ENCODE measurements at places on chromosomes 16 and 17. TPM values are rescaled to one million over a fixed set of nuclear protein-coding genes. Genes with fewer than 3 reads are reported as not detected.

Gene KRT40
- total RNA-seq: not detected

Gene RPL13
- 5,939 TPM for total RNA-seq

Gene TAC4
- total RNA-seq: not detected

Gene MPO
- not detected for total RNA-seq

Gene DNASE1L2
- total RNA-seq: 1.5 TPM

Gene ITGB4
- total RNA-seq: 0.09 TPM

Gene CIBAR2
- total RNA-seq: not detected

Gene LRRC37A
- total RNA-seq: 1.1 TPM

Gene IL17C
- total RNA-seq: not detected

DNA sequence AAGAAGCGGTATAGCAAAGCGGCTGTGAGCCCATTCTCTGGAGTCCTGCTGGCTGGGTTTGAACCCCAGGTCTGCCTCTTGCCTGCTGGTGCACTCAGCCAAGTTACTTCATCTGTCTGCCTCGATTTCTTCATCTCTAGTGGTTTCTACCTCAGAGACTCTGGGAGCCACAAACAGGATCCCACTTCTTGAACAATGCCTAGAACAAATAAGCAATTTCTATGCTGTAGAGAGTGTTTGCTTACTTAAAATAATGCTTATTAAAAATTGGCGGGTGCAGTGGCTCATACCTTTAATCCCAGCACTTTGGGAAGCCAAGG lies 75.5 kb downstream of the CMIP start:
- no peak for DNase-seq
- no peaks in the 10 kb centered on the region for H3K27me3 ChIP-seq
- no peaks in the 10 kb centered on the region for H3K36me3 ChIP-seq
- no peak overlapping the region for H3K27ac ChIP-seq

DNA sequence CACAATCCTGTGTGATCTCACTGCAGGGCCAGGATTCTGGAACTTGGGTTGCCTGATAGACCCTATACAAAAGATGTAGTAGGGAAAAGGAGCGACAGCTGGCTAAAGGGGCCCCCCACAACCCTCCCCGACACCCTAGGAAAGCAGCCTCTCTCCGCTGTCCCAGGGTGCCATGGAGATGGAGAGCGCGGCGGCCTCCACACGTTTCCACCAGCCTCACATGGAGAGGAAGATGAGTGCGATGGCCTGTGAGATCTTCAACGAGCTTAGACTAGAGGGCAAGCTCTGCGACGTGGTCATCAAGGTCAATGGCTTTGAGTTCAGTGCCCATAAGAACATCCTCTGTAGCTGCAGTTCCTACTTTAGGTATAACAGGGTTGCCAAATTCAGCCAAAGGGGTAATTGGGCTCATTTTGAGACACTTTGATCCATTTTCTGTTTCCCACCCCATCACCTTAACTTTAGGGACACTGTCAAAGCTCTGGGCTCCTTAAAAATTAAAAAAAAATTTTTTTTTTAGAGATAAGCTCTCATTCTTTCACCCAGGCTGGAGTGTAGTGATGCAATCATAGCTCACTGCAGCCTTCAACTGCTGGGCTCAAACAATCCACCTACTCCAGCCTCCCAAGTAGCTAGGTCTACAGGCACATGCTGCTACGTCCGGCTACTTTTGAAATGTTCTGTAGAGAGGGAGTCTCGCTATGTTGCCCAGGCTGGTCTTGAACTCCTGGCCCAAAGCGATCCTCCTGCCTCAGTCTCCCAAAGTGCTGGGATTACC lies at the start of gene KLHL10:
KLHL10 (plus strand) TSS at position 65 of the 778 bp plus-strand sequence; CDS start at position 173, 108 bp downstream.
- no peak within 1 kb of the TSS for H3K4me3 ChIP-seq
- H3K4me1 ChIP-seq: peaks cover 7% of the 10 kb centered on the region
- H3K36me3 ChIP-seq: peaks cover 8% of the 10 kb centered on the region
- DNase-seq: no peak
- H3K27me3 ChIP-seq: no peaks in the 10 kb centered on the region
- H3K27ac ChIP-seq: no peak within 1 kb of the TSS

GRCh38 chr17:34171245-34171818 lies 83.8 kb upstream of the CCL2 start:
- H3K4me1 ChIP-seq: no peaks in the 10 kb centered on the region
- H3K36me3 ChIP-seq: no peaks in the 10 kb centered on the region
- no peaks in the 10 kb centered on the region for H3K27me3 ChIP-seq
- no peak overlapping the region for H3K27ac ChIP-seq
- H3K4me3 ChIP-seq: no peak overlapping the region

DNA sequence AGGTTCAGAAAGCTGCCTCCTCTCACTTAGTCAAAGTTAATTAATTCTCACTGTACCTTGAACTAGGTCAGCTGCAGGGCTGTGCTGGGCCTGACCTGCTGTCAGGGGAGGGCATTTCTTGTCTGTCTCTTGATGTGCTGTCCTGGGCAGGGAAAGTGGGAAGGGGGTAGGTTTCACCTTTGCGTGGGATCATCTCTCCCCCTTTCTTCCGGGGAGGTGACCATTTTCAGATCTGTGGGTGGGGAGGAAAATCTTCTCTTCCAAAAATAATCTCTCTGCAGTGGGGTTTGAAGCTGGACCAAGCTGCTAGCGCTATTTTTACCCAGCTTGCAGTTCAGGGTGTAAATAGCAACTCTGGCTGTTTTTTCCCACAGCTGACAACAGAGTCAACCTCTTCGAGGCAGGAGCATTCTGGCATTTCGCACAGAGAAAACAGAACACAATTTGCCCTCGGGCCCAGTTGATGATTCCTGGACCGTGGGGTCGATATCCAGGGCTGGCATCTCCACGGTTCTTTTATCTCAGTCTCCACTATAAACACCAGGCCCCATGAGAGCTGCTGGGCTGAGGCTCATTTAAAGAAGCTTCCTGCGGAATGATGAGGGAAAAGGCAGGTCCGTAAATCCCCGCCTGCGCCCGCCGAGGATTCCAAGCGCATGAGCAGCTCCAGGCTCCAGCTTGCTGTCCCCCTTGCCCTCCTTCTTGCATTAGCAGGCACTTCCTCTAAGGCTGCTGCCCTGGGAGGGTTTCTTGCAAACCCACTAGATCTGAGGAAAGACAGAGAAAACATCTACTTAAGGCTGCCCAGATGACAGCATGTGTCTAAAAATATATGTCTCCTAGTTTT lies 93.9 kb downstream of the YPEL2 start:
- peaks cover 78% of the 10 kb centered on the region for H3K4me1 ChIP-seq
- H3K36me3 ChIP-seq: no peaks in the 10 kb centered on the region
- peak overlapping the region; percentile 98 for H3K27ac ChIP-seq
- H3K27me3 ChIP-seq: no peaks in the 10 kb centered on the region
- H3K4me3 ChIP-seq: no peak overlapping the region

DNA sequence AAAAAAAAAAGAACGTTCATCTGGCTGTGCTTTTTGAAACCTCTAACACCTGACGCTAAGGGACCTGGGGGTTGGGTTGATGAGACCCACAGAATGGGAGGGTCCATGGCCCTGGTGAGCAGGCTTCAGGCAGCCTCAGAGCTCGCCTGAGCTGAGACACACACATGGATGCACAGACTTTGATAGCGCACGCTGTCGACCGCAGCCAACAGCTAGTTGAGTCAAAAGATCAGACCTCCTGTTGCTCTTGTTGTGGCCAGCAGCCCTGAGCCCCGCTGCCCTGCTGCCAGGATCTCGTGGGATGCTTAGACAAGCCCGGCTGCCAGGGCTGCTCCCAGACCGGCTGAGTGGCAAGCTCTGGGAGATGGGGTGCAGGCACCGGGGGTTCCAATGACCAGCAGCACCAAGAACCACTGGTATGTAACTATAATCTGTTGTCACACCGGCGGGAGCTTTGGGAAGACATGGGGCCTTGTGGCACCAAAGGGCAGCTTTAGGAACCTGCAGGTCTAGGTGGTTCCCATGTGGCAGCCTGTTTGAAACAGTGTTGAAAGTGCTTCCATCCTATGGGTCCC lies 20.0 kb upstream of the MEAK7 start:
- H3K36me3 ChIP-seq: no peaks in the 10 kb centered on the region
- H3K4me3 ChIP-seq: no peak overlapping the region
- no peak overlapping the region for H3K27ac ChIP-seq
- no peaks in the 10 kb centered on the region for H3K27me3 ChIP-seq
- no peaks in the 10 kb centered on the region for H3K4me1 ChIP-seq

- no peaks in the 10 kb centered on the region for H3K27me3 ChIP-seq
- H3K4me3 ChIP-seq: no peak overlapping the region
- no peaks in the 10 kb centered on the region for H3K36me3 ChIP-seq
- no peak for DNase-seq
- H3K4me1 ChIP-seq: peaks cover 29% of the 10 kb centered on the region
- no peak overlapping the region for H3K27ac ChIP-seq
Measured at GRCh38 chr17:62866471-62866870, 58.4 kb upstream of the MARCHF10 start.

GRCh38 chr17:12250973-12251372 lies 230.3 kb downstream of the MAP2K4 start:
- no peaks in the 10 kb centered on the region for H3K36me3 ChIP-seq
- no peak overlapping the region for H3K4me3 ChIP-seq
- H3K27me3 ChIP-seq: no peaks in the 10 kb centered on the region
- H3K4me1 ChIP-seq: peaks cover 32% of the 10 kb centered on the region
- peak overlapping the region; percentile 92 for H3K27ac ChIP-seq

- H3K4me1 ChIP-seq: peaks cover 22% of the 10 kb centered on the region
- no peak for DNase-seq
- H3K27ac ChIP-seq: no peak overlapping the region
- no peaks in the 10 kb centered on the region for H3K27me3 ChIP-seq
- H3K36me3 ChIP-seq: no peaks in the 10 kb centered on the region
Measured at GRCh38 chr17:75638893-75639292, 5.7 kb downstream of the SMIM5 start.

DNA sequence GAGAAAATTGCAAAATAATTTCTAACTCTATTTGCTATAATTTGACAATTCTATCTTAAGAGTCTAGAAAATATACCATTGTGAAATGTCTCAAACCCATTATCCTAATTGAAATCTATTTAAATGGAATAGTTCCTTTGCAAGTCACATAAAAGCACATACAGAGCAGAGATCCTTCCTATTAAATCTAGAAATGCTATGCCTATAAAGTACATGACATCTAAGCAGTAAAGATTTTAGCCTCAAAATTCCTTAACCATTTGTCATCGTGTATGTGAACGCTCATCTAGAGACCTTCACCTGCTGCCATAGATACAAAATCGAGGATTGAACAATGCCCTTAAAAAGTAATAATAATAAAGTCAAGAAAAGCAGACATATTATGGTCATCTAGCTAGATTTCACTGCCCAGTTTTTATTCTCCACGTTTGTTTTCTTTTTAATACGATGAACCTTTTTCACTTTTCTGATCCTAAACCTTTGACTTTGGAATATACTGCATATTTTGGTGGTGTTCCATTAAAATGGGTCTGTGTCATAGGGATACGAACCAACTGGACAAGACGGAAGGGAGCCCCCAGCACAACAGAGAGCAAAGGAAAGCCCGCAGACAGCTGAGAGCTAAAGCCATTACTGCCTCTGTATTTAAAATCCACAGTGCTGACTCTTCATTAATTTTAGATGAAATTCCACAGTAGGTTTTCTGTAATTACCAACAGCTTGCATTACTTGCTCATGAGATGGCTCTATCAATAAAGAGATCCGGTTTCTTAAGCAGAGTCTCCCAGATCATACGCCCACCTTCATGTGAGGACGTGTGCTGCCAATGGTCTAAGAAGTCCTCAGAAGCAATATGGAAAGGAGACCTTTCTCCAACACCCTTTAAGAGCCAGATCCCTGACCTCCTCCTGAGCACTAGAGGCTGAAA lies 17.6 kb downstream of the TEX2 start:
- H3K36me3 ChIP-seq: no peaks in the 10 kb centered on the region
- no peak for DNase-seq
- no peak overlapping the region for H3K27ac ChIP-seq
- peaks cover 43% of the 10 kb centered on the region for H3K4me1 ChIP-seq
- H3K27me3 ChIP-seq: no peaks in the 10 kb centered on the region

GRCh38 chr16:56246051-56246817 lies 54.9 kb downstream of the GNAO1 start:
- peaks cover 15% of the 10 kb centered on the region for H3K4me1 ChIP-seq
- H3K4me3 ChIP-seq: no peak overlapping the region
- peak overlapping the region; percentile 82 for H3K27ac ChIP-seq
- no peaks in the 10 kb centered on the region for H3K27me3 ChIP-seq

DNA sequence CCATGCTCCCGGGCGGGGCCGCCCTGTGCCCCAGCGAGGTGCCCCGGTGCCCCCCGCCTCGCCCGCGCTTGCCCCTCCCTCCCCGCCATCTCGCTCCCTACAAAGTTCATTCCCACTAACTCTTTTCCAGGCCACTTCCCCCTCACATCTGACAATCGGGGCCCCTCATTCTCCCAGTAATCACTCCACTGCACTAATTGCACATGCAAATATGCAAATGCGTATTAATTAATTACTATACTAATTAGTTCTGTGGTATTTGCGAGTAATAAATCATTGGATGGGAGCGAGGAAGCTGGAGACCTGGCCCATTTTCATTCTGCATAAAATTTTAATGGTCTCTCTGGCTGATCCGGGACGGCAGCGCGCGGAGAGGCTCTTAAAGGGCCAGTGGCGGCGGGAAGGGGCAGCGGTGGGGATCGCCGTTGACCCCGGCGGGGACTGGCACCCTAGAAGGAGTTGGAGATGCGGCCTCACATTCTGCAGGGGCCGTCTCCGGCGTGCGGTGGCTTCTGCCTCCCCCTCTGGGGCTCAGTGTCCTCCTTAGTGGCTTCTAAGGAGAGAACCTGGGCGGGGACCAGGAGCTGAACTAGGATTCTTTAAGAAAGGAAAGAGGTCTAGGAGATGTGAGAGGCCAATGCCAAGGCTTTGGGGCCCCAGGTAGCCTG lies 8.4 kb upstream of the PPP1R1B start:
- no peak overlapping the region for H3K27ac ChIP-seq
- H3K4me1 ChIP-seq: no peaks in the 10 kb centered on the region
- no peaks in the 10 kb centered on the region for H3K36me3 ChIP-seq
- peaks cover 84% of the 10 kb centered on the region for H3K27me3 ChIP-seq
- DNase-seq: peak; percentile 21

GRCh38 chr17:21025451-21025850 lies 17.4 kb downstream of the USP22 start:
- H3K36me3 ChIP-seq: peaks cover 44% of the 10 kb centered on the region
- no peaks in the 10 kb centered on the region for H3K27me3 ChIP-seq
- no peak overlapping the region for H3K4me3 ChIP-seq
- no peak overlapping the region for H3K27ac ChIP-seq

GRCh38 chr16:29154676-29155121 lies 169.8 kb downstream of the LAT start:
- no peaks in the 10 kb centered on the region for H3K27me3 ChIP-seq
- no peaks in the 10 kb centered on the region for H3K36me3 ChIP-seq
- H3K4me1 ChIP-seq: peaks cover 5% of the 10 kb centered on the region
- H3K27ac ChIP-seq: no peak overlapping the region
- DNase-seq: peak; percentile 38
- no peak overlapping the region for H3K4me3 ChIP-seq

GRCh38 chr16:68235108-68235886 lies 630 bp downstream of the ESRP2 start:
- peaks cover 39% of the 10 kb centered on the region for H3K27me3 ChIP-seq
- no peak overlapping the region for H3K27ac ChIP-seq
- H3K4me1 ChIP-seq: peaks cover 13% of the 10 kb centered on the region
- DNase-seq: peak; percentile 29
- H3K36me3 ChIP-seq: no peaks in the 10 kb centered on the region

Measured in cardiac muscle cell (in vitro differentiated cells and primary cell).